ENCODE measurements at places on chromosomes 6 and 20.

GRCh38 chr6:26426691-26427450, 13.4 kb upstream of the BTN3A3 start:
- DNase-seq: no peak

GRCh38 chr6:111687652-111688051, 82.0 kb upstream of the TRAF3IP2 start:
- no peak for DNase-seq

DNA sequence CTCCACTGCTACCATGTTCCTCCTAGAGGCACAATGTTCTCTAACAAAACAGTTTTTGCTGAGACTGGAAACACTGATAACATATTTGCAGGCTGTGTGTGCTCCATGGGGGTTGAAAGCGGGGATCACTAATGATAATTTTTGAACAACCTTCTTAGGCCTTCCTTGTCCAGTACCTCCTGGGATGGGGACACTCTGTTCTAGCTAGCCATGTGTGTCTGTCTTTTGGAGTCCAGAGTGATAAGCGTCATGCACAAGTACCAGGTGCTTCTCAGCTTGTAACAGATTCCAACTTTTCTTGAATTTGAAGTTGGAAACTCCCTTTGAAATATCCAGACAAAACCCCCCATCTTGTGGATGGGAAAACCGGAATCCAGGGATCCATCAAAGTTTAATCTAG, 15.2 kb downstream of the PI3 start:
- no peak for DNase-seq

DNA sequence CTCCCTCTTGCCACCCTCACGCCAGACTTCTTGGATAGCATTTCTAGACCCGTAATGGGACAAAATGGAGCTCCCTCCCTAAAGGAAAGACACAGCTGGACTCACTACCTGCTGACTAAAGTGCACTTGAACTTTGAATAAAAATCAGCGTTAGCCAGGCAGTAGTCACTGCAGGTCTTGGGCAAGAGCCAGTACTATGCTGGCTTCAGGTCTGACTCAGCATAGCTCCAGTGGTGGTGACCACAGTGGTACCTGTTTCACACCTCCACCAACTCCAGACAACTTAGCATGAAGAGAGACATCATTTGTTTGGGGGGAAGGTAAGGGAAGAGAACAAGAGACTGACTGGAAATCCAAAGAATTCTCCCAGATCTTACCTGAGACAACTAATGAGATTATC, 906.8 kb downstream of the GRIK2 start:
- DNase-seq: no peak

GRCh38 chr6:131635384-131636340, 1.4 kb upstream of the ENPP3 start:
- DNase-seq: no peak

DNA sequence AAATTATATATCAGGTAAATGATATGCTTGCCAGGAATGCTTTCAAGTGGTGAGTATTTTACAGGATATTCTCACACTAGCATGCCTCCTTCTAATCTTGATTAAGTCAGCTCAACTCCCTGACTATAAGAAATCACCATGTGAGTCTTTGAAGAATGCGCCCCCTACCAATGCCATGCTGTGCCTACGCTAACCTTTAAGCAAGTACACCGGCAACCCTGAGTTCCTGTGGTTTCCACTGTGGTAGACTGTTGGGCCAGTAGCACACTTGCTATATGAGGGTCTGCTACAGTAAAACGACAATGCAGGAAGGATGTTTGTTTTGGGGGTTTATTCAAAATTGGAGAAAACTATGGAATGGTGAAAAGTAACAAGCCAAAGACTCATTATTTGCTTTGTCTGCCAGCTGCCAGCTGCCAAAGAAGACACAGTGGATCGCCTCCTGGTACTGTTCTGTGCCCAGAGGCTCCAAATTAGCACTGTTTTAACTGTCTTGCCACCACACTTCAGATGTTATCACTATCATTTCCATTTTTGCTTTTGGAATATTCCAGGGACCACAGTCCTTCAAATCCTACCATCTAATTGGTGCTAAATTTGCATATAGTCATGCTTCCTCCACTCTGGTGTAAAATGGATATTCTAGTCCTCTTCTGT, 333.5 kb downstream of the RNGTT start:
- DNase-seq: no peak

DNA sequence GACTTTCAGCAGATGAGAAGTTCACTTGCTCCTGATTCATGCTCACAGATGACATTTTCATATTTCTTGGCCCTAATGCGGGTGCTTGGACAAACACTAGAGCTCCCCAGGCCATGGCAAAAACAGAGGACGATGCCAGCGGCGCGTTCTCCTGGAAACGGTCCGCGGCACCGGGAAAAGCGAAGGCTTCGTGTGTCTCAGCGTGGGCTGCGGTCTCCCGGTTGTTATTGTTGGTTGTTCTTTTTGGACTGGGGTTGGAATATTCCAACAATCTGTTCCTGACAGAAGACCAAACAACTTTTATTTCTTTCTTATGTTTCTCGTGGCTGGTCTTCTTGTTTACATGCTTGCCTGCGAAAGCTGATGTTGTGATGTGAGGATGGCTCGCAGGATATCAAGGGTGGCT, 46.8 kb upstream of the NEDD9 start:
- DNase-seq: no peak

DNA sequence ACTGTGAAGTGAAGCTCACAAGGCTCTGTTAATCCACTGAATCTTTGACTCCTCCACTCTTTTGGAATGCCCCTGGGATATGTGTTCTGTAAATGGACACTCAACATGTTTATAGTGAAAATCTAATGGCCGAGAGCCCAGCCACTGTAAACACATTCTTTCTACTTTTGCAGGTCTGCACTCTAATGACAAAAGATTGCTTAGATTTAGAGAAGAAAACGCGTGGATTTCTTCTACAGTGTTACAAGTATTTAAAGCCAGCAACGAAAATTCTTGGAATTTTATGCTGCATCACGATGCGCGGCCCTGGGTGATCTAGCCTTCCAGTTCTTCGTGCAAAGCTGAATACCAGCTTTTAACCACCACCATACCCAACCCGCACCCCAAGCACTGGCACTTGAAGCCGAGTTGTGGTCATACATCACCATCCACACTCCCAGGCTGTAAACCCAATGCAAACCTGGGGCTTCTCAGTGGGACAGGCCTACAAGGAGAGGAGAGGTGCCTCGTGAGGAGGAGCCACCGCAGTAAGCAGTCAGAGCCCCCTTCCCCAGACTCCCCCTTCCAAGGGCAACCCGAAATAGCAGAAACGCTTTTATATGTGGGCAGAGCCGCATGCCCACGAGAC, 3.7 kb upstream of the FOXO3 start:
- DNase-seq: no peak

DNA sequence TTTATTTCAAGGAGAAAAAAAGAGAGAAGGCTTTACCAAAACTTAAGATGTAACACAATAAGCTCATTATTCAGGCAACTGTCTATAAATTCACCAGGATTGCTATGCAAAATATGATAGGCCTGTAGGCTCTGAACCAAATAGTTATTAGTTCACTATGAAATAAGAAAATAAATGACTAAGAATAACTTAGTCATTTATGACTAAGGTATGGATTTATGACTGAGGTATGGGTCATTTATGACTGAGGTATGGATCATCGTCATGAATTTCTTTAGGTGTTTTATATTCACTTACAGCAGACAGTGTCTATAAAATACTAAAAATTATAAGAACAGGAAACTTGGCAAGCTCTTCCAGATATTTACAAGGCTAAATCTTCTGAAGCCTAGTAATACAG, 52.1 kb upstream of the SNX9 start:
- no peak for DNase-seq

GRCh38 chr6:126723541-126724170, 383.7 kb downstream of the CENPW start:
- DNase-seq: no peak

- no peak for DNase-seq
These were observed 86.0 kb downstream of the CLIC5 start for GRCh38 chr6:45929421-45930361.

- DNase-seq: no peak
These were observed 12.5 kb downstream of the ITPR3 start for GRCh38 chr6:33633462-33634158.

DNA sequence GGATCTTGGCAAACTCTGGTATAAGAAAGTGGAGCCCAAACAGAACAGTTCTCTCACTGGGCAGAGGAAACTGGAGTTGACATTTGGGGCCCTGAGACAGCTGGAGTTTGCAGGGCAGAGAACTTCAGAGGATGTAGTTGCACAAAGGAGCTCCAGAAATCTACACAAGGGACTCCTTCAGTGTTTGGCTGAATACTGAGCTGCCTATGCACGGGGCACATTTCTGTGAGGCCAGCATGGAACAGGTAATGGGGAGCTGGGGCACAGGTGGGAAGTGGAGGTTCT, 169.3 kb downstream of the ANKRD60 start:
- DNase-seq: no peak

GRCh38 chr6:169955731-169956437, 204.5 kb downstream of the ERMARD start:
- no peak for DNase-seq

GRCh38 chr6:163229050-163229449, 185.5 kb upstream of the QKI start:
- DNase-seq: no peak

GRCh38 chr6:48775157-48775556, 664.2 kb upstream of the PTCHD4 start:
- DNase-seq: no peak

GRCh38 chr20:57432862-57433491, 41.8 kb downstream of the RBM38 start:
- DNase-seq: no peak

DNA sequence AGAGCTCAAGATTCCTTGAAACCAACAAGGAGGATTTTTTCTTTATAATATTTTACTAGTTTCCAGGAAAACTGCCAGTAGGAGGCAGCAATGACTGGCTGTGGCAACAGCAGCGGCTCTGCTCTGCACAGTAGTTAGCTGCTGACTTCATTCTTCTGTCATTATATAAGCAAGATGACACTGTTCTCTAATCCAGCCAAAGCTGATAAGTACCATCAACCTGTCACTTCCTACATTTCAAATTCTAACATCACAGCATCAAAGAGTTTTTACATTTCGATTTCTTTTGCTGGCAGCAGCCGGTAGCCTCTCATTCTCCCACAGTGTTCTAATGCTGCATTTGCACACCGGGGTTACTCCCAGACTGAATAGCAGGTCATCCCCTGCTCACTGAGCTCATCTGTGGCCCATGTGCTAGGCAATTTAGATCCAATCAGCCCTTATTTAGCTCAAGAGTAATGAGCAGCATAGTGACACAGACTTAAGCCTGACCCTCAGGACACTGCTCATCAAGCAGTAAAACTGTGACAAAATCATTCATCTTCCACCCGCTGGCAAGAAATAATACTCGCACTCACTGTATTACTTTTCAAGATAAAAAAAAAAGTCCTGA, 67.8 kb downstream of the MMS22L start:
- DNase-seq: peak; percentile 18

DNA sequence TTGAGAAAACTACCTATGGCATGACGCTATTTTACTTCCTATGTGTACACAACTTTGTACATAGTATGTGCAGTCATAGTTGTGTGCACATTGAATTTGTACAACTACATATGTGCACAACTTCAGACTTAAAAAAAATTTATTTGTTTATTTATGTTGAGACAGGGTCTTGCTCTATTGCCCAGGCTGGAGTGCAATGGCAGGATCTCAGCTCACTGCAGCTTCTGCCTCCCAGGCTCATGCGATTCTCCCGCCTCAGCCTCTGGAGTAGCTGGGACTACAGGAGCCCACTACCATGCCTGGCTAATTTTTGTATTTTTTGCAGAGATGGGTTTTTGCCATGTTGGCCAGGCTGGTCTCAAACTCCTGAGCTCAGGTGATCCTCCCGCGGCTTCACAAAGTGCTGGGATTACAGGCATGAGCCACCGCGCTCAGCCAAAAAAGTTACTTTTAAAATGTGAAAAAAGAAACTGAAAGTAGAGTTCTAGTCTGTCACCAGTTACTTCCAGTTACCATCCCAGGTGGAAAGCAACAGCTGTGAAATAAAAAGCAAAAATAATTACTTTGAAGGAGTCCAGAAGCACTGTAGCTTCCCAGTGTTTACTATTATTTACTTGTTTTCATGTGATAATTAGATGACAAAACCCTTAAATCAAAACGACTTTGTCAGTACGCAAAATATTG, 1.7 kb upstream of the ZKSCAN8 start:
- no peak for DNase-seq

- no peak for DNase-seq
These were observed 38.3 kb upstream of the FAM184A start for GRCh38 chr6:119116712-119117281.

GRCh38 chr6:169559592-169559991, 142.2 kb downstream of the WDR27 start:
- no peak for DNase-seq

- DNase-seq: no peak
These were observed 17.5 kb downstream of the GSTA2 start for GRCh38 chr6:52745764-52746201.

- peak; percentile 22 for DNase-seq
These were observed 57.2 kb upstream of the IRAK1BP1 start for GRCh38 chr6:78810146-78810545.

GRCh38 chr20:36154700-36155628, at the start of gene EPB41L1:
TSS of gene EPB41L1 (plus strand) at chr20:36154740. CDS start at chr20:36173778, 19,038 bp downstream.
- DNase-seq: no peak

DNA sequence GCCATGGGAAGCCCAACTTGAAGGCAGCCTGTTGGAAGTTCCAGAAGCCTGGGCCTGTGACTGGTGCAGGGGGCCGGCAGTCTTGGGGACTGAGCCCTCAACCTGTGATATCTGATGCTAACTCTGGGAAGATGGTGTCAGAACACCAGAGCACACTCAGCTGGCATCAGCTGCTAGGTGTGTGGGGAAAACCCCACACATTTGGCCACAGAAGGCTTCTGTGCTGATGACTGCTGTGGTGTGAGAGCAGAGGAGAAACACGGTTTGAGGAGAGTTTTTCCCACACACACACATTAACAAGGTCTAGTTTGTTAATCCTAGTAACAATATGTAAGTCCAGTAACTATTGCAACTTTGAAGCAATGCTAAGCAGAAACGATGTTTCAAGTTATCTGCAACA, 78.0 kb downstream of the PSMB1 start:
- no peak for DNase-seq

- no peak for DNase-seq
These were observed 149.9 kb downstream of the MMS22L start for GRCh38 chr6:97133067-97133466.

Data from iPS DF 6.9 (cell line).